ENCODE measurements at places on chromosomes 3 and 15.

DNA sequence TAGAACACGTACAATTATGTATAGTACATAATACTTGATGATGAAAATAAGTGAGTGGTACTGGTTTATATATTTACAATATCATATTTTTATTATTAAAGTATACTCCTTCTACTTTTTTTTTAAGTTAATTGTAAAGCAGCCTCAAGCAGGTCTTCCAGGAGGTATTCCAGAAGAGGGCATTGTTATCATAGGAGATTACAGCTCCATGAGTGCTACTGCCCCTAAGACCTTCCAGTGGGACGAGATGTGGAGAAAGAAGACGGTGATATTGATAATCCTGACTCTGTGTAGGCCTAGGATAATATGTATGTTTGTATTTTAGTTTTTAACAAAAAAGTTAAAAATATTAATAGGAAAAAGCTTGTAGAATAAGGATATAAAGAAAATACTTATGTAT lies 40.3 kb upstream of the SCN5A start:
- no peak for DNase-seq

DNA sequence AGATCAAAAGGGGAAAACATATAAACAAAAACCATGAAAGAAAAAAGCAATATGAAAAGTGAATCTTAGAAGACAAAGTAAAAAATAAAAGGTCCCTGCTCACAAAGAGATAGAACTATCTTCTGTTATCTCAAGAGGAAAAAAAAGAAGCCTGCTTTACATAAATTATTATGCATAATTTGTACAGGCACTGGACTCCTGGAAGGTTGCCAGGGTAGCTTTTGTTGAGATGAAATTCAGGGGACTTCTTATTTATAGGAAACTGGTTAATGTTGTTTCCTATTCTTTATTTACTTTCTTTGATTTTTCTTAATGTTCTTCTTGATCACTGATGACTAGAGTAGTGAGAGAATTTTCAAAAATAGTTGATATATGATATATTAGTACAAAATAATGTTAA lies 66.9 kb downstream of the PPM1L start:
- no peak for DNase-seq

GRCh38 chr3:161274691-161275298 lies 53.7 kb downstream of the NMD3 start:
- peak; percentile 59 for DNase-seq

DNA sequence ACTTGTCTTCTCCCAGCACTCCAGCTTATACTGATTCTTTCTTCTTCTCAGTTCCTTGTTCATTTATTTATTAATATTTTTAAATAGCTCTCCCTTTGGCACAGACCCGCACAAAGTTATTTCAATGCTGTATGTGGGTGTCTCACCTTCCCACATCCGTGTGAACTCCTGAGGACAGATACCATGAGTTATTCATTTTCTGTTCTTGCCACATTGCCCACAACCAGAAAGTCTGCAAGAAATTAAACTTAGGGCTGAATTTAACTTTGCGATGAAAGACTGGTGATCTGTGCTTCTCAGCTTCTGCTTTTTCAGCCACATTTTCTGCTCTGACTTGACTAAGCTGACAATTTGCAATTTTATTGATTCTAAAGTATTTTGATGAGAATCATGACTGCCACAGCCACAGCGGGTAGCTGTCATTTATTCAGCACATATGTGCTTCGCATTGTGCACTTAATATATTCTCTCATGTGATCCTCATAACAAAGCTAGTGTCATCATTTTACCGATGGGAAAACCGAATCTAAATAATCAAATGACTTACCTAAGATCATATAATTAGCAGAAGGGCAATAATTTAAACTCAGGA lies 569.8 kb downstream of the EDEM1 start:
- no peak for DNase-seq

- DNase-seq = no peak
Measured at GRCh38 chr3:12015627-12016026, 11.4 kb downstream of the SYN2 start.

DNA sequence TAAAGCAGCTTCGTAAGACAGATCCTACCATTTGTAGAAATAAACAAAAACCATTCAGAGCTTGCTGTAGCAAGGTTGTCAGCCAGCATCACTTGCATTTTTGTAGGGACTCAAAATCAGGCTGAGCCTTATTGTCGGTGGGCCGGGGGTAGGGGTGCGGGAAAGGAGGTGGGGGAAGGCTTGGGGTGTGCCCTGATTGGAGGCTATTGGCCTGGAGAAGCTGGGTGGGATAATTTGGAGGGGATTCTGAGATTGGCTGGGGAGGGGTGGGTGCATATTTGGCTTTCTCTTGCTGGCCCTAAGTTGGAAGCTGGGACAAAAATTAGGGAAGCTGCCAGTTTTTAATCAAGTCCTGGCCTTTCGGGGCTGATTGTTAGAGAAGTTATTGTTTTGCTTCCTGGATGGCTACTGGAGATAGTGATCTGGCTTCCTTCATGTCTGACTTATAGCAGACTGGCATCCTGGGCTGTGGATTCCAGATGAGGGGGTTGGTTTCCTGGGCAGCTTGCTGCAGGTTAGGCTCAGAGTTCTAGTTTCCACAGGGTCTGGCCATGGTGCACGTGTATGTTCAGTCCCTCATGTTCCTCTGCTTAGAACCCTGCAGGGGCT lies 22.8 kb downstream of the STOML1 start:
- DNase-seq = no peak

- no peak for DNase-seq
Measured at GRCh38 chr15:70766597-70766996, 3.2 kb upstream of the UACA start.

- peak; percentile 88 for DNase-seq
Measured at GRCh38 chr3:30770387-30770786, 124.1 kb downstream of the GADL1 start.

DNA sequence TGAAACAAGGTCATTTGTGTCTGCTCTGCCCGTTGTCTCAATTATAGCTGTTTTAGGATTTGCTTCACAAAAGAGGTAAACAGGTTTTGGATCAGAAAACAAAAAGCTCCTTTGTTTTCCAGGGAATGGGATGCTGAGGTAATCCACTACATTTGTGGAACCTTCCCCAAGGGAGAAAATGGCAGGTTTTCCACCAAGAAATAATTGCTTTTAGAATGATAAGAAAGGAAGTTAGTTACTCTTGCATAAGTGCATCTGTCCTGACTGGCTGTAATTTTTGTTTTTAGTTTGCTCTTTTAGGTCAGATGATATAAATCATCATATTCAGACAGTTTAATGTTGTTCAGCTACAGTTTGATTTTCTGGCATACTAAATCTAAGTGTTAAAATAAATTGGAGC lies 198.5 kb upstream of the COL8A1 start:
- DNase-seq = no peak

DNA sequence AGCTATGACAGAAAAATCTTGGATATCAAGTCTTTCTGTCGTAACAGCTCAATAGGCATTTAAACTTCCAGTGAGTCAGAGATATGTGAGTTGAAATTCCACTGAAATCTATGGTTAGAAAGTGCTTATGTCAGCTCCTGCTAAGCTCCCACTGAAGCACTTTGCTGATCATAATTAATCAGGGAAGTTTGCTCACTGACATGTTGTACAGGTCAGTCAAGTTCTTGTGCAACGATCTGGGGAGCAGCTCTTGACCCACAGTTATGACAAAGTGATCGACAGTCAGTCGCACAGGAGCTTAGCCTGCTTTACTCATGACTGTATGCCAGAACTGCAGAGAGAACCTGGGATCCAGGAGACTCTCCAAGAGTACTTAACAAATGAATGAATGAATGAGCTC lies 453.5 kb downstream of the SOX2 start:
- peak; percentile 2 for DNase-seq

- DNase-seq = no peak
Measured at GRCh38 chr15:66831801-66832390, 129.9 kb downstream of the SMAD6 start.

- no peak for DNase-seq
Measured at GRCh38 chr3:138696666-138697370, 88.2 kb downstream of the FAIM start.

DNA sequence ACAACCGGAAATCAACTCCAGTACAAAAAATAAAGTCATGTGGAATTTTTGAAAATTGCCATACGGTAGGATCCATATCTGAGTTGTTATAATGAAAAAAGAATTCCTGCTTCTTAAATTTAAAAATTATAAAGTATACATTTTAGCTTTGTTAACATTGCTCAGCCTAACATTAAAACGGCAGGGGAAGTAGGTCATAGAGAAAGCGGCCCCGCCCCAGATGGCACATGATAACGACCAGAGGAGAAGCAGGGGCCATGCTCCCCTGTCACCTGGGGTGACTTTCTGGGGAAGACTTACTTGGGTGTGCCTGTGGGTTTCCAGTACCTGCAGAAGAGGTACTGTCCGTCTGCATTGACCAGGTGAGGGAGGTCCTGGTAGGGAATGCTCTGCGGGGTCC lies 921 bp downstream of the MGLL start:
- DNase-seq = no peak

GRCh38 chr3:9783954-9784353 lies 8.3 kb downstream of the TADA3 start:
- DNase-seq = no peak

- no peak for DNase-seq
Measured at GRCh38 chr15:40785164-40785563, 15.4 kb downstream of the C15orf62 start.

DNA sequence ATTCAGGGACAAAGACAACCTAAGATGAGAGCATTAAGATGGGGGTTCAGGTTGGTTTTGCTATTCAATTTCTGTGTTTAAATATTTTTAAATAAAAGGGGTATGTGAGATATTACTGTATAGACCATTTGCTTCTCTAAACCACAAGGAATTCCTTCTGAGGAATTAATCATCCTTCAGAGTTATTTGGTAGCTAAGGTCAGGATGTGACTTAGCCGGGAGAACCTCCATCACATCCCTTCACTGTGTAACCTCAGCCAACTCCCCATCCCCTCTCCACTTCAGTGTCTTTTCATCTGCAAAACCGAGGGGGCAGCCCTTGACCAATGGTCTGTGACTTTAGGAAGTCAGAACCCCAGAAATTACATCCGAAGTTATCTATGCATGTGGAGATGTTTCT lies 48.7 kb upstream of the SKOR1 start:
- DNase-seq = peak; percentile 58

- no peak for DNase-seq
Measured at GRCh38 chr3:12185172-12185710, 26.5 kb upstream of the TIMP4 start.

GRCh38 chr15:40274350-40275274 lies 8.3 kb downstream of the ANKRD63 start:
- peak; percentile 76 for DNase-seq

- peak; percentile 59 for DNase-seq
Measured at GRCh38 chr15:48682942-48683651, 37.6 kb upstream of the FBN1 start.

GRCh38 chr15:42825599-42825998 lies 88.7 kb upstream of the CDAN1 start:
- no peak for DNase-seq

DNA sequence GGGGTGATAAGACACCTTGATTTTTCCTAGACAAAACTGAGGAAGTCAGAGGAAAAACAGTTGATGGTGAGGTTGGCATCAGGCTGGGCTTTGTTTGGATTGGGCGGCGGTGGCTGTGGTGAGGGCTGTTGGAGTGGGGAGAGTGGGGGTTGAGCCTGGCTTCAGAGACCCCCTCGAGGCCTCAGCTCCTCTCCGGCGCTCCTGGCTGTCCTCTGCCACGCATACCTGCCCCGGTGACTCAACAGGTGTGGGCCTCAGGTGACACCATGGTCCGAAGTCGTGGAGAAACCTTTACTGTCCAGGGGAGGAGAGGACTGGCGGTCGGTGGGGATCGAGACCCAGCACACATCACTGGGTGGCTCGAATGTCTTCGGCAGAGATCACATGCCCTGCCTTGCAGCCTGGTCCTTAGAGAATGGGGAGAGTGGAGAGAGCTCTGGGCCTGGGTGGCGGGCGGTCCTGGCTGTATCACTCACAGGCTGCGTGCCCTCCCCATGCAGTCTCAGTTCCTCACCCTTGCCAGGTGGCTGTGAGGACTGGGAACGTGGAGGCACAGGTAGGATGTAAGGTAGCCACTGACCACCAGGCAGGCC lies 2.6 kb downstream of the APBA2 start:
- DNase-seq = no peak

DNA sequence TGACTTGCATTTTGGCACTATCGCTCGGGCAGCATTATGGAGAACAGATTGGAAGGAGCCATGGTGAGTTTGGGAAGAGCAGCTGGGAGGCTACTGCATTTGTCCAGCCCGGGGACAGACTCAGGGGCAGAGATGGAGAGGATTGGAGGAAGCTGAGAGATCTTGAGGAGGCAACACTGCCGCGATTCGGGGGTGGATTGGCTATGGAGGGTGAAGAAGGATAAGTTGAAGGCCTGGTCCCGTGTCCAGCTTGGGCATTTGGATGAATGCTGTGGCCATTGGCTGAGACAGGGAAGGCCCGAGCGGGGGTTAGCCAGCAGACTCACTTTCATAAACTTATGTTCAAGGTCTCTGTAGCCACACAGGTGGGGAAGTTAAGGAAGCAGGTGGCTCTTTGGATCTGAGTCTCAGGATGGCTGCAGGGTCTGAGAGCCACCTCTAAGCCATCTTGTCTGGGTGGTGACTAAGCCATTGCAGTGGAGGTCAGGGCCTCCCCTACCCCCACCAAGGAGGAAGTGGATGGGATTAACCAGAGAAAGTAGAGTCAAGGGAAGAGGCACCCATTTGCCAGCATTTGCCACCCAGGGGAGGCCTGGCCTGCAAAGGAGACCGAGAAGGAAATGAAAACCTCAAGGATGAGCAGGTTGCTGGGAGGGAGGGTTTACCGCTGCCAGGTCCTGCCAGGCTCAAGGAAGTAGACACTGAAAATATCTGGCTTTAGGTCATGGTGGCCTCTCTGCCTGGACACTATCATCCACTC lies 144.0 kb upstream of the TLE3 start:
- DNase-seq = no peak

- no peak for DNase-seq
Measured at GRCh38 chr15:95075792-95076677, 844.7 kb downstream of the MCTP2 start.

DNA sequence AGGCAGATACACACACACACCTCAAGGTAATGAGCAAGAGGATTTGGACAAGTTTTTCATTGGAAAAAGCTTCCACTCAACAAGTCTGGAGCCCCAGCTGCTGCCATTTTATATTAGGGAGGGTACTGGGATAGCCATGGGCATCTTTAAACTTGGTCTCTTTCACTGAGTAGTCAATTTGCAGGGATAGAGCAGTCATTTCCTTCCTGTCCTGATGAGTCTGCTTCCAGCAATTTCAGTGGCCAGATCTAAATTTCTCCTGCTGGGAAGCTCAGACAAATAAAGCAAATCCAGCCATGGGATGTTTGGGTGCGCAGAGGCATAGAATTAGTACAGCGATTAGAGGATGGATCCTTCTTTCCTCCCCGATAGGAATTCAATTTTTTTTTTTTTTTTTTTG lies 874 bp upstream of the ERC2 start:
- DNase-seq = peak; percentile 3

GRCh38 chr3:105406268-105406667 lies 39.6 kb downstream of the ALCAM start:
- no peak for DNase-seq

DNA sequence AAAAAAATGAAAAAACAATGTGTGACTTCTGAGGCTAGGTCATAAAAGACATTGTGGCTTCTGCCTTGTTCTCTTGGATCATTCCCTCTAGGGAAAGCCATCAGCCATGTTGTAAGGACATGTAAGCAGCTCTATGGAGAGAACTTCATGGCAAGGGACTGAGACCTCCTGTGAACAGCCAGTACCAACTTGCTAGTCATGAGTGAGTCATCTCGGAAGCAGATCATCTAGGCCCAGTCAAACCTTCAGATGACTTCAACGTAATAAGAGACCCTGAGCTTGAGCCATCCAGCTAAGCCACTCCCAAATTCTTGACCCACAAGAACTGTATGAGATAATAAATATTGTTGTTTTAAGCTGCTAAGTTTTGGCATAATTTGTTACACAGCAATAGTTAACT lies 4.9 kb downstream of the MON1A start:
- peak; percentile 73 for DNase-seq

GRCh38 chr3:45807681-45808540 lies 11.6 kb upstream of the SLC6A20 start:
- DNase-seq = no peak

Measured in fibroblast of skin of right biceps (primary cell).